ENCODE measurements at places on chromosomes 11 and 22. TPM values are rescaled to one million over a fixed set of nuclear protein-coding genes. Genes with fewer than 3 reads are reported as not detected.

DNA sequence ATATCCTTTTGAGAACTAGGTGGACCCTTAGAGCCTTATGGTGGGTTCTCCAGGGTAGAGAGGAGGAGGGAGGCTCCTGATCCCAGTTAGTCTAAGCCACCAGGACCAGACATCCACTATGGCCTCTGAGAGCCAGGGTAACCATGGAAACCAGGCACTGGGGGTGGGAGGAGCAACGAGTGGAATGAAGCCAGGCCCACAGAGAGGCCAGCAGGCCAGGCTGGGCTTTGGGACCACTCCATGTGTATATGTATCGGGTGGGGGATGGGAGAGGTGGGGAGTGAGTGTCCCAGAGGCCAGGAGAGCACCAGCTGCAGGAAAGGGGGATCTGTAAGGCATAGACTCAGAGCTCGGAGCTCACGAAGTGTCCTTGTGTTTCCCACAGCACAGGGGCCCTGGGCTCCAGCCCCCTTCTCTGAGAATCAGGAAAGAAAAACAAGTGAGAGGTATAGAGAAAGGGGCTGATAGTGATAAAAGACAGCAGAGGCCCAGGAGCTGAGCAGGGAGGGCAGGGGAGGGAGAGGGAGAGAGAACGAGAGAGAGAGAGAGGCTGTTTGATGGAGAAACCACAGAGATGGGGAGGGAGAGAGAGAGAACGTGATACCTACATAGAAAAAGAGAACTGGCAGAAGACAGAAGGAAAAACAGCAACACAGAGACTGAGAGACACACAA, 15.5 kb upstream of the TSPAN18 start:
- H3K27ac ChIP-seq: no peak overlapping the region
- no peak for DNase-seq
- H3K36me3 ChIP-seq: no peaks in the 10 kb centered on the region
- no peaks in the 10 kb centered on the region for H3K27me3 ChIP-seq
- no peak overlapping the region for H3K4me3 ChIP-seq

DNA sequence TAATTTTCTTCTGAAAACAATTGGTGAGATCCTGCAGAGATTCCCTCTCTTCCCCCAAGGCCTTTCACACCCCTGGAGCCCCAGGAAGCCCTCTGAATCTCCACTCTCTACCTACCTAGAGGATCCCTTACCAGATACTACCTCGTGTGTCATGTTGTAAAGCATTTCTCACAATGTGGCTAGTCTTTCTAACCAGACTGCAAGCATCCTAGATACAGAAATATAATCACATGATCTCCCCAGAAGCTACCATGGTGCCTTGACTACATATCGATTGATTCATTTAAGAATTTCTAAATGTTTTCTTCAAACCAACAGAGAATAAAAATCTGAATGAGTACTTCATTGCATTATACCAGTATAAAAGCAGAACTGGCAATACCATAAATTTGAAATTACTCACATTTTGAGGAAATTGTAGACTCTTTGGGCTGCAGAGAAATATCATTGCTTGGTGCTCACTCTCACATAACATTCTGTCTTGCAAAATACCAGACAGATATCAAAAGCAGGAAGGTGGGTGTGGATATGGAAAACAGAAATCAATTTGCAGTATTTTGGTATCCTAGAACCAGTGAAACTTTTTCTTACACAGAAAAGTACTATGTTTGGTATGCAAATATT, 113.5 kb downstream of the MAML2 start:
- no peak for DNase-seq
- H3K36me3 ChIP-seq: no peaks in the 10 kb centered on the region

DNA sequence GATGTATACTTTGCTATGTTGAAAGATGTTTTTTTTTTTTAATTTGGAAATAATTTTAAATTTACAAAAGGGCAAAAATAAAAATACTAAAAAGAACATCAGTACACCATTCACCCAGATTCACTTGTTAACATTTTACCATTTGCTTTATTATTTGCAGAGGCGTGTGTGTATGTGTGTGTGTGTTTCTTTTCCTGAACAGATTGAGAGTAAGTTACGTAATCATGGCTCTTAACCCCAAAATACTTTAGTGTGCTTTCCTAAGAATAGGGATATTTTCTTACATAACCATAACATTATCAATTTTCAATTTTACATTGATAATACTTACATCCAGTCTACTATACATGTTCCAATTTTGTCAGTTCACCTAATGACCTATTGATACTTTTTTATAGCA, 91.5 kb upstream of the HORMAD2 start:
- H3K4me1 ChIP-seq: peaks cover under 1% of the 10 kb centered on the region
- H3K4me3 ChIP-seq: no peak overlapping the region
- H3K27ac ChIP-seq: no peak overlapping the region
- no peaks in the 10 kb centered on the region for H3K36me3 ChIP-seq
- no peak for DNase-seq

OR8A1 gene
- not detected for total RNA-seq

GAS2 gene
- 2.1 TPM for total RNA-seq

Data from left lung (tissue), 14 donors.